ENCODE measurements at places on chromosomes 6 and 20. TPM values are rescaled to one million over a fixed set of nuclear protein-coding genes. Genes with fewer than 3 reads are reported as not detected.

Gene BPIFB2
- not detected for total RNA-seq

Gene ARMH2
- total RNA-seq, result not detected

Gene PNPLA1
- total RNA-seq, result 0.03 TPM

Gene SUMO4
- 1.2 TPM for total RNA-seq

Gene PGC
- total RNA-seq, result not detected

Gene THBD
- 52.5 TPM for total RNA-seq

Gene TRIM10
- total RNA-seq, result not detected

Gene CGA
- not detected for total RNA-seq

Gene DCDC2
- 0.03 TPM for total RNA-seq

Gene ANKRD66
- total RNA-seq, result not detected

Gene TMEM200A
- total RNA-seq, result 134 TPM

Gene CCN2
- 658 TPM for total RNA-seq

Gene MUC21
- not detected for total RNA-seq

Gene LPIN3
- total RNA-seq, result 8.3 TPM

Gene TGM3
- not detected for total RNA-seq

Gene ME1
- total RNA-seq, result 32.6 TPM

Gene C20orf204
- 0.76 TPM for total RNA-seq

Gene LRP11
- 66.3 TPM for total RNA-seq

Gene CLVS2
- total RNA-seq, result not detected

Gene SLC25A27
- total RNA-seq, result 7.0 TPM

Gene CLPSL1
- not detected for total RNA-seq

Gene HIVEP2
- total RNA-seq, result 30.9 TPM

Data from smooth muscle cell of the pulmonary artery (primary cell).